NCI-H1092 treated with DMSO at 0.1 percent for 48 hours (cell line): ENCODE measurements at places on chromosomes 2 and 18.
A peak's percentile ranks its signal among the peaks of the same experiment; 100 is the strongest.

DNA sequence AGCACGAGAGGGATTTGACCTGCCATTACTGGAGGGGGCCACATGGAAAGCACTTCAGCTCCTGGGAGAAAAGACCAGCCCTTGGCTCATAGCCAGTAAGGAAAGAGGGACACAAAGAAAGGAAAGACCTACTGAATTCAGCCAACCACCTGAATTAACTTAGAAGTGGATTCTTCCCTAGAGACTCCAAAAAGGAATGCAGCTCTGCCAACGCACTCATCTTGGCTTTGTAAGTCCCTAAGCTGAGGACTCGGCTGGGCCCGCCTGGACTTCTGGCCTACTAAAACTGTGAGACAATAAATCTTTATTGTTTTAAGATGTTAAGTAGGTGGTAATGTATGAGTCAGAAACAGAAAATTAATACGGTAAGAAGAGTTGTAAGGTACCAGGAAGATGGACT lies 11.5 kb downstream of the ATF2 start:
- no peak for DNase-seq

GRCh38 chr18:77422974-77423867 lies 173.6 kb downstream of the GALR1 start:
- DNase-seq = no peak

DNA sequence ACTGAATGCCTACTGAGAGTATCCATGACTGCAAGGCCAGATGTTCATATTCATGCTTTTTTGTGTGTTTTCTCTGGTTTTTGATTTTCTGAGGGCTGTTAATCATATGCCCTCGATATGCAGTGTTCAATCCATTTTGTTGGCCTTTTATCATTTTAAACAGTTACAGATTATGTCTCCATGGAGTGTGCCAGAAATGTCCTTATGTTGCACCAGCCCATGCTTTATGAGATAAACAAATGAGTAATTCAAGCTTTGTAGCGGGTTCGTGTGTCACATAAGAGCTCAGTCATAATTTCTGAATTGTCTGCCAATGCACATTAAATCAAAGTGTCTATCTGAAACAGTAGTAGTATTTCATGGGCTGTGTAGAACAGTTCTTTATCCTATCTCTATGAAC lies 583.0 kb downstream of the THSD7B start:
- peak; percentile 57 for DNase-seq

DNA sequence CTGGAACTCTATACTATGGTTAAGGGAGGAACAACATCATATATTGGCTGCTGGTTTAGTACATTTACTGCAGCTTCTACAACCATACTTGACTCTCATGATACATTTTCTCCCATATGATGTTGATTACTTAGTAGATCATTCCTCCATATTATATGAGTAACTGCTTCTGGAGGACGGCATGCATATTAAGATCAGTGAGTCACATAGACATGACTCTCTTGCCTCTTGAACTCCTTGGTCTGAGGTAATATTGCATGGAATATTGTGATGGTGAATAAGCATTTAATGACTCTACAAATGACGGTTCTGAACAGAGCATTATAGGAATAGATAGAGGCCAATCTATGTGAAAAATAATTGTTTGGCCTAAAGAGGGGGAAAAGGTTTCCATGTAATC lies 418.8 kb upstream of the SPHKAP start:
- no peak for DNase-seq

GRCh38 chr2:102142829-102143449 lies 393 bp downstream of the IL1R1 start:
- DNase-seq = no peak

GRCh38 chr2:56971383-56971974 lies 787.7 kb downstream of the CCDC85A start:
- DNase-seq = no peak

GRCh38 chr18:21997207-21998143 lies 171.9 kb upstream of the GATA6 start:
- DNase-seq = peak; percentile 24

GRCh38 chr2:7900593-7900992 lies 781.3 kb upstream of the ID2 start:
- no peak for DNase-seq

- DNase-seq = no peak
Observed at GRCh38 chr2:78145997-78146722, 624.0 kb upstream of the LRRTM4 start.

- no peak for DNase-seq
Observed at GRCh38 chr2:121709776-121710469, 26.8 kb downstream of the NIFK start.

- no peak for DNase-seq
Observed at GRCh38 chr18:9278028-9278427, 56.5 kb upstream of the TWSG1 start.

GRCh38 chr2:88692187-88692586 lies 714 bp downstream of the RPIA start:
- DNase-seq = no peak

DNA sequence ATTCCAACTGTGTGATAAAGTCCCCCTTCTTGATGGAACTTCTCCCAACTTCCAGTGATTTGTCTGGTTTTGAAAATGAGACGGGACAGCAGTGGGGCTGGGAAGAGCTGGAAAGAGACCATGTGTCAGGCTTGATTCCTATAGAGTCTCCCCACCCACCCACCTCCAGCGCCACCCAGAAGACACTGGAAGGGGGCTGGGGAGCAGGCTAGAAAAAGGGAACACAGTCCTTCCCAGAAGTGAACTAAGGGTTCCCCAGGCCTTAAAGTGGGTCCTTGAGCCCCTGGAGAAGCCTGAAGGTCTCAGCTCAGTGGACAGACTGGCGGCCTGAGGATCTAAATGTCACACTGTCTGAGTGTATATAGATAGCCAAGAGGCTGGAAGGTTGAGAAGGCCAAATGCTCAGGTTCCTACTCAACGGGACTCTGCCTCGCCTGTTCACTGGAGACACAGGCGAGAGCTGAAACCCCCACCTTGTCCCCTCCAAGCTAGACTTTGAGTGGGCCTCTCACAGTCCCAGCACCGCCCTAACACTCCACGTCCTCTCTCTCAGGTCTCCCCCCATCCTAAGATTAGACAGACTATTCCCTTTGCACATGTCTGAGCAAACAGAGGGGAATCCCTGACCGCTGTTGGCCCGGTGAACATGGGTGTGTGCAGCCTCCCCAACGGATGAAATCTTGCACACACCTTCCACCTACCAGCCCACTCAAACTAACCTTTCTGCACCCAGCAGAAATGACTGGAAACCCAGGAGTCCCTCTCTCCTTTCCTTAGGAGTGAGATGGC lies 1.6 kb downstream of the PKDCC start:
- DNase-seq = no peak

- DNase-seq = peak; percentile 12
Observed at GRCh38 chr2:85914922-85915321, 26.1 kb upstream of the ST3GAL5 start.

- no peak for DNase-seq
Observed at GRCh38 chr2:239204136-239204875, 196.5 kb downstream of the HDAC4 start.

- no peak for DNase-seq
Observed at GRCh38 chr2:171407030-171407675, 26.6 kb downstream of the METTL8 start.

DNA sequence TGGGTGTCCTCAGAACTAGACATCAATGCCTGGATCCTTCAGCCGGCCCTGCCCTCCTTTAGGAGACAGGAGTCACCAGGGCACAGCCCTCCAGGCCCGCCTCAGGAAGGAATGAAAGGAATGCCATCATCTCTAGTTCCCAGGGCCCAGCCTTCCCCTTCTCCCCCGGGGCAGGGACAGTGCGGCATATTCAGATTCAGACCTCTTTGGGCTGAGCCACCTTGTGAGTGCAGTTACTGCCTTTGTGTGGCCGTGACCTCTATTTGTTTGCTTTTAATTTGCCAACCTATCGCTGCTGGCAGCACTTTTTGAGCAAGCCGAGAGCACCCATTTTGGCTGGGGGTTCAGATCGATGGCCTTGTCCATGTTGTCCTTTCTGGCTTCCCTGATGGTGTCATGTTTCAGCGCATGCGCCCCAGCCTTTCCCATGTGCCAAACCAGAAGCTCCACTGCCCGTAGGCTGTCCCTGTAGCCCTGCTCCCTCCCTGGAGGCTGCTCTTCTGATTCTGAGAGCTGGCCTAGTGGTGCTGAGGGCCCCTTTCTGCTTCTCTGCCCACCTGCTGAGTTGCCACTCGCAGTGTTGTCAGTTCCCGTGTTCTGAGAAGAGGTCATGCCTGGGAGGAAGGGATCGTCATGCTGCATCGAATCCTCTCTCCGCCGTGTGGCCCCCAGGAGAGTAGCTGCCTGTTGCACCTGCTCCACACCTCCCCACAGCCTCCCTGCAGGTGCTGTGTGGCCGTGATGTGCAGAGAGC lies 10.9 kb downstream of the ANKRD23 start:
- peak; percentile 89 for DNase-seq

- DNase-seq = peak; percentile 47
Observed at GRCh38 chr2:194867328-194867727, 789.7 kb upstream of the SLC39A10 start.

- DNase-seq = no peak
Observed at GRCh38 chr18:8354304-8354703, 254.9 kb upstream of the RAB12 start.

DNA sequence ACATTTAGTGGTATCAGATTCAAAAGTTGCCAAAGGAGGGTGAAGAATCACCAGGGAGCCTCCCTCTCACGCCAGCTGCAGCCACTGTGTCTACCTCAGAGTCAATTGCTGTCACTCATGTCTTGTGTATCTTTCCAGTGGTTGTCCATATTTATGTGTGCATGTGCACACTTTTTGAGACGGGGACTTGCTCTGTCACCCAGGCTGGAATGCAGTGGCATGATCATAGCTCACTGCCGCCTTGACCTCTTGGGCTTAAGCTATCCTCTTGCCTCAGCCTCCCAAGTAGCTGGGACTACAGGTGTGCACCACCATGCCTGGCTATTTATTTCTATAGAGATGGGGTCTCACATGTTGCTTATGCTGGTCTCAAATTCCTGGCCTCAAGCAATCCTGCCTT lies 4.0 kb downstream of the MOCOS start:
- no peak for DNase-seq

DNA sequence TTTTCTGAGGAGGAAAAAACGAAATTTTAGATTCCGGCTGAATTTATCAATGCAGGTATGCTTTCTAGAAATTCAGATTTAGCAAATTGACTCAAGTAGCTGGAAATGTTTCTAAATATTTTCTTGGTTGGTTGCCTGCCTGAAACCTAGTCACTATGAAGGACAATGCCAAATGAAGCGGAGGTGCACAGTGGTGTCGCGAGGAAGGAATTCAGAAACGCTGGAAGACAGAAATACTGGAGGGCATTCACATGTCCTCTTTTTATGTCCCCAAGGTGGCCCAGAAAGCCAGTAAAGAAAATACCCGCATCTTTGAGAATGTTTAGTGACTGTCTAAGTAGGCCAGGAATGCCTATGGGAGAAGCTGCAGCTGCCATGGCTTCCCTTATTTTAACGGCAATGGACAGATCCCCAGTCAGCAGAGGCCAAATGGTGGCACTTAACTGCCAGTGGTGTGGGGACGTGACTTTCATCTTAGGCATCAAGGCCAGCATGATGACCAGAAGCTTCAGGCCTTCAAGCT lies 15.8 kb upstream of the EFR3B start:
- no peak for DNase-seq

DNA sequence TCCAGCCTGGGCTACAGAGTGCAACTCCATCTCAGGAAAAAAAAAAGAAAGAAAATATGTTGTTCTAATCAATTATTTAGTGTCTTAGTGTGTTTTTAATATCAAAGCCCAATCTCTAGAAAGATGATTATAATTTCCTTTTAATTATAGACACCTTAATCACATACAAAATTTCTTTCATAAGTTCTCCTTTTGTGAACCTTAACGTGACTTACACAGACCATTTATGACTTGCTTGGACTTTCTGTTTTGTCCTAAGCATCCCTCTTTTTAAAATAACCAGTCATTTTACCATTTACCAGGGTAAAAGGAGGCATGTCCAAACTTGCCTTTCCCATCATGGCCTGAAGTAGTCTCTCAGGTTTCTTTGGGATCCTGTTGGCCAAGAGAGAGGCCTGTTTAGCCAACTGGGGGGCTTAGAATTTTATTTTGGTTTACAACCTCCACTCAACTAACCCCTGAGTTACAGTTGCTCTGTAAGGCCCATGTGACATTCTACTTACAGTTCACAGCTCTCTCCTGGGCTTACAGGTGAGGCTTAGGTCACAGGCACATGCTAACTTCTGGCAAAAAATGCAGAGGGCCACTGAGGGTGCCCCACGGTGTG lies 23.9 kb upstream of the GPR155 start:
- DNase-seq = no peak

DNA sequence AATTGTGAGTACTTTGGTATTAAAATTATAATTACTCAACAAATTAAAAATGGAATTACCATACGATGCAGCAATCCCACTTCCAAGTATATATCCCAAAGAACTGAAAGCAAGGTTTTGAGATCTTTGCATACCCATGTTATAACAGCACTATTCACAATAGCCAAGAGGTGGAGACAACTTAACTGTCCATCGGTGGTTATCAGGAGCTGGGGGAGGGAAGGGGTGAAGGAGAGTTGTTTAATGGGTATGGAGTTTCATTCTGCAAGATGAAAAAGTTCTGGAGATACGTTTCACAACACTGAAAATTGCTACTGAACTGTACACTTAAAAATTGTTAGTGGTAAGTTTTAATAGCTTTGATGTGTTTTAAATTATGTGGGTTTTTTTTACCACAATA lies 25.7 kb downstream of the RAB10 start:
- DNase-seq = no peak

DNA sequence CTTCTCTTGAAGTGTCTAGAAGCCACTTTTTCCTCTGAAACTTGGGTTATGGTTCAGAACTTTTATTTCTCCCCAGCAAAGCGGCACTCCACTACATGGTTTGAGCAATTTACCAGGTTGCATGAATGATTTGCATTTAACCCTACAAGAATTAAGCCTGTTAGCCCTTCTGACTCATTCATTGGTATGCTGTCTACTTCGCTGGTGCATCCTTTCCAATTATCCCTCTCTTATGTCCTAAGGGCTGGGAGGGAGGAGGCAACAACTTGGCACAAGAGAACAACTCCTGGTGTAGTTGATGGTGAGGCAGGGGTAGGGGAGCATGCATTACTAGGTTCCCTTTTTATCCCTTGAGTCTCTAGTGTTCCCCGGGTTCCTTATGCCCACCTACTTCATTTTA lies 293.4 kb upstream of the MEX3C start:
- DNase-seq = no peak
